Right cardiac atrium (tissue), 5 donors: ENCODE measurements at places on chromosomes 3 and 15. TPM values are rescaled to one million over a fixed set of nuclear protein-coding genes. Genes with fewer than 3 reads are reported as not detected.

TJP1 gene
- total RNA-seq, result 131 TPM

NDUFB4 gene
- 286 TPM for total RNA-seq

UBR1 gene
- 20.9 TPM for total RNA-seq

CATSPER2 gene
- total RNA-seq, result 1.4 TPM

EXD1 gene
- total RNA-seq, result not detected

CPEB1 gene
- total RNA-seq, result 7.8 TPM

MME gene
- 3.5 TPM for total RNA-seq

CLASP2 gene
- total RNA-seq, result 77.1 TPM

WDR49 gene
- 25.3 TPM for total RNA-seq

CELF6 gene
- total RNA-seq, result 2.2 TPM

CCDC14 gene
- total RNA-seq, result 12.3 TPM

DYNLT2B gene
- total RNA-seq, result 4.7 TPM

IGSF11 gene
- 6.2 TPM for total RNA-seq

ALDH1L1 gene
- 9.4 TPM for total RNA-seq

TTLL13 gene
- not detected for total RNA-seq

TUSC7 gene
- total RNA-seq, result not detected

EPHA6 gene
- 1.4 TPM for total RNA-seq

MAP1A gene
- 87.6 TPM for total RNA-seq

CADPS gene
- 64.2 TPM for total RNA-seq

TMEM212 gene
- not detected for total RNA-seq

HTR3E gene
- total RNA-seq, result not detected
